Panc1 (cell line): ENCODE measurements at places on chromosomes 12 and 14.

DNA sequence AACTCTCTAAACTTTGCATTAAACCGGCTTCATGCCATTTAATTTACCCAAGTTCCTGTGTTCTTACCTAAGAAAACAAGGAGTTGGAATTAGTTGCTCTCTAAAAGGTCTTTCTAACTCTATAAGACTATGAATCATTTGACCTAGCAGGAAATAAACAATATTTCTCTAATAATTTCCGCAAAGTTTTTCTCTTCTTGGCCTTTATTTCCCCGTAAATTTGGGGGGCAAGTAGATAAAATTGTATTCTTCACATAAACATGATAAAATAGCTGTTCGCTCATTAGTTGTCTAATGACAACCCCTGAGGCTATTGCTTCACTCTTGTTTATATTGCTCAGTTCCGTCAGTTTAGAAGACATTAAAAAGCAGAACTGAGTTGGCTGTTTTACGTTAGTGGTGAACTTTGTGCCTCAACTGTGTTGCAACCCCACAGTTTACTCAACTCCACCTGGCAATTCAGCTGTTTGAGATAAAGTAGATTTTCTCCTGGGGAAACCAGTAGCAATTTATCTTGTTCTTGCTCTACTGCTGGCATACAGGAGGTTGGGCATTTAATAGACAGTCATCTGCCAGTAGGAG is 74.7 kb downstream of the BTG1 start:
- H3K27ac ChIP-seq = 0 out of 2 replicates have a peak overlapping the region, but pooled peaks have one; percentile 7
- H3K27me3 ChIP-seq = no peaks in the 10 kb centered on the region
- H3K36me3 ChIP-seq = no peaks in the 10 kb centered on the region
- DNase-seq = no peak

- no peaks in the 10 kb centered on the region for H3K4me1 ChIP-seq
- no peaks in the 10 kb centered on the region for H3K36me3 ChIP-seq
- no peak overlapping the region for H3K27ac ChIP-seq
- no peaks in the 10 kb centered on the region for H3K27me3 ChIP-seq
- peak; percentile 32 for DNase-seq
Measured at GRCh38 chr12:78470354-78471195, 394.0 kb upstream of the SYT1 start.

DNA sequence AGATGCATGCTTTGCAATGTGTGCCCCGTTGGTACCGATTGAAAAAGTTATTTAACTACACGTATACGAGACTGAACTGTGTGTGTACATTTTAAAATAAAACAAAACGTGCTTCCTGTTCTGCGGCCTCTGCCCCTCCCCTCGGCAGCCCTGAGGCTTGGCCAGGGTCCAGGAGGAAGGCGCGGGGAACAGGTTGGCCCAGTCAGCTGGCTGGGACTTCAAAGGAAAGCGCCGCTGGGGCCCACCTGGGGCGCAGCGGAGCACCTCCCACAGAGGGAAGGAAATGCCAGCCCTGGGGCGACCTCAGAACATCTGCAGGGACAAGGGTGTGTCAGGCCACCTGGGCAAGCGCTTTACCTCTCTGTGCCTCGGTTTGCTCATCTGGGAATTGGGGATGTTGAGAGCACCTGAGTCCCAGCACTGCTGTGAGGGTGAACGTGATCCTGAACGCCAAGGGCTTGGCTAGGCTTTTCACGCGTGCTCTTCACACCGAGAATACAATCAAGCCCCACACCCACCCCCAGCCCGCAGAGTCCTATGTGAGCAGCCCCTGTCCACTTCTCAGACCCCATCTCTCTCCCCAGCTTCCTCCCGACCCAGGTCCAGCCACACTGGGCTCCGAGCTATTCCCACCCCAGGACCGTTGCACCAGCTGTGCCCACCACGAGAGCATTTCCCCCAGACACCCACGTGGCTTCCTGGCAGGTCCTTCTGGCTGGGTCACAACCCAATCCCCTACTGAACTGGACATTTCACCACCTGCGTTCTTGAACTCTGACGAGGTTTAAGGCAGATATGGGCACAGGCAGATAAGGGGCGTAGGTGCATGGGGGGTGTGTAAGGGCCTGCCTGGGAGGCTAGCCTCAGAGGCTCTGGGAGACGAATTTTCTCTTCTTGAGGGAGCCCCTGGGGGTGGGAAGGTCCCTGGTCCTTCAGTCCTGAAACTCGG is 41.9 kb upstream of the NCOR2 start:
- DNase-seq = no peak
- H3K4me1 ChIP-seq = peaks cover 16% of the 10 kb centered on the region
- no peaks in the 10 kb centered on the region for H3K36me3 ChIP-seq
- no peak overlapping the region for H3K27ac ChIP-seq

- H3K27ac ChIP-seq = no peak overlapping the region
- H3K27me3 ChIP-seq = peaks cover 2% of the 10 kb centered on the region; the same call in 1 of the 2 replicates
- no peak overlapping the region for H3K4me3 ChIP-seq
- no peaks in the 10 kb centered on the region for H3K36me3 ChIP-seq
Measured at GRCh38 chr12:94561943-94562411, 88.4 kb downstream of the TMCC3 start.

- H3K4me3 ChIP-seq = peak overlapping the region; percentile 63
- no peak overlapping the region for H3K27ac ChIP-seq
- no peak for DNase-seq
- H3K36me3 ChIP-seq = no peaks in the 10 kb centered on the region; the same call in 1 of the 2 replicates
- H3K27me3 ChIP-seq = peaks cover 4% of the 10 kb centered on the region; the same call in 1 of the 2 replicates
- peaks cover 4% of the 10 kb centered on the region for H3K4me1 ChIP-seq
Measured at GRCh38 chr14:94173471-94173884, 644 bp upstream of the PPP4R4 start.

DNA sequence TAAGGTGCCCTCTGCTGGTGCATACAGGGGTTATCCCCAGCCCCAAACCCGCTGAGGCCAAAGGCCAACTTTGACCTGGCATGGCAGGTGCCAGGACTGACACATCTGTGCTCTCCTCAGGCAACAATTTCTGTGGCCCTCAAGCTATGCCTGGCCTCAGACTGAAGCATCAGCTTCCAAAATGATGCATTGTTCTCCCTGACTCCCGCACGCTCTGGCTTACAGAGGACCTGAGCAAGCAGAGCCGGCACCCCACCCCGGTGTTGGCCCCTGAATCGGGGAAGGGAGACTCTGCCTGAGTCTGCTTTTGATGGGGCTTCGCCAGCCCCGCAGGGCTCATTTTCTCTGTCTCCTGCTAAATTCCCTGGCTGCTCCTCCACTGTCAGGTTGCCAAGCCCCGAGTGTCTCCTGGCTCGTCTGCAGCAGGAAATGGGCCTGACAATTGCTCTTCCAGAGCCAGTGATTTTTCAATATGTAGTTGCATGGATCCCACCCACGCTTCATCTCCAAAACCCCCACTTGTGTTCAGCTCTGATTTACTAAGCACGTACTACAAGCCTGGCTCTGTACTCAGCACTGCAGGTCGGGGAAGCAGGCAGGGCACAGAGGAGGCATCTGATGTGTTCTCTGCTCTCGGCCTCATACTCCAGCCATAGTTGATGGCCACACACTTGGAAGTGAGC is 126.1 kb downstream of the SLC38A6 start:
- no peaks in the 10 kb centered on the region for H3K27me3 ChIP-seq
- H3K27ac ChIP-seq = no peak overlapping the region
- H3K4me1 ChIP-seq = peaks cover 7% of the 10 kb centered on the region; the same call in 1 of the 2 replicates
- H3K4me3 ChIP-seq = no peak overlapping the region
- H3K36me3 ChIP-seq = no peaks in the 10 kb centered on the region

- H3K4me1 ChIP-seq = peaks cover 8% of the 10 kb centered on the region
- no peak for DNase-seq
- no peaks in the 10 kb centered on the region for H3K27me3 ChIP-seq
- no peak overlapping the region for H3K27ac ChIP-seq
Measured at GRCh38 chr12:109770104-109770860, 56.7 kb downstream of the FAM222A start.

- no peak overlapping the region for H3K4me3 ChIP-seq
- DNase-seq = no peak
- no peak overlapping the region for H3K27ac ChIP-seq
Measured at GRCh38 chr12:118299791-118300460, 72.8 kb downstream of the TAOK3 start.

GRCh38 chr12:55679691-55680090 is 28.0 kb downstream of the ITGA7 start:
- no peaks in the 10 kb centered on the region for H3K36me3 ChIP-seq
- no peak for DNase-seq
- peaks cover 8% of the 10 kb centered on the region; the same call in 1 of the 2 replicates for H3K27me3 ChIP-seq
- H3K27ac ChIP-seq = no peak overlapping the region
- no peak overlapping the region for H3K4me3 ChIP-seq
- H3K4me1 ChIP-seq = peaks cover 5% of the 10 kb centered on the region; the same call in 1 of the 2 replicates

- H3K27me3 ChIP-seq = no peaks in the 10 kb centered on the region
- H3K27ac ChIP-seq = no peak overlapping the region
- no peaks in the 10 kb centered on the region for H3K4me1 ChIP-seq
- no peak for DNase-seq
- H3K4me3 ChIP-seq = no peak overlapping the region
- H3K36me3 ChIP-seq = no peaks in the 10 kb centered on the region
Measured at GRCh38 chr12:32148372-32148771, 41.7 kb downstream of the BICD1 start.

- no peaks in the 10 kb centered on the region for H3K36me3 ChIP-seq
- H3K27me3 ChIP-seq = 0 out of 2 replicates have a peak, but pooled peaks cover 2% of the 10 kb centered on the region
- no peaks in the 10 kb centered on the region for H3K4me1 ChIP-seq
- H3K27ac ChIP-seq = no peak overlapping the region
- no peak overlapping the region for H3K4me3 ChIP-seq
Measured at GRCh38 chr12:64883264-64884163, 59.1 kb downstream of the TBC1D30 start.

GRCh38 chr14:68817506-68818212 is 24.8 kb upstream of the ZFP36L1 start:
- peak overlapping the region; percentile 81; the same call in 1 of the 2 replicates for H3K27ac ChIP-seq
- DNase-seq = no peak
- no peaks in the 10 kb centered on the region for H3K27me3 ChIP-seq

DNA sequence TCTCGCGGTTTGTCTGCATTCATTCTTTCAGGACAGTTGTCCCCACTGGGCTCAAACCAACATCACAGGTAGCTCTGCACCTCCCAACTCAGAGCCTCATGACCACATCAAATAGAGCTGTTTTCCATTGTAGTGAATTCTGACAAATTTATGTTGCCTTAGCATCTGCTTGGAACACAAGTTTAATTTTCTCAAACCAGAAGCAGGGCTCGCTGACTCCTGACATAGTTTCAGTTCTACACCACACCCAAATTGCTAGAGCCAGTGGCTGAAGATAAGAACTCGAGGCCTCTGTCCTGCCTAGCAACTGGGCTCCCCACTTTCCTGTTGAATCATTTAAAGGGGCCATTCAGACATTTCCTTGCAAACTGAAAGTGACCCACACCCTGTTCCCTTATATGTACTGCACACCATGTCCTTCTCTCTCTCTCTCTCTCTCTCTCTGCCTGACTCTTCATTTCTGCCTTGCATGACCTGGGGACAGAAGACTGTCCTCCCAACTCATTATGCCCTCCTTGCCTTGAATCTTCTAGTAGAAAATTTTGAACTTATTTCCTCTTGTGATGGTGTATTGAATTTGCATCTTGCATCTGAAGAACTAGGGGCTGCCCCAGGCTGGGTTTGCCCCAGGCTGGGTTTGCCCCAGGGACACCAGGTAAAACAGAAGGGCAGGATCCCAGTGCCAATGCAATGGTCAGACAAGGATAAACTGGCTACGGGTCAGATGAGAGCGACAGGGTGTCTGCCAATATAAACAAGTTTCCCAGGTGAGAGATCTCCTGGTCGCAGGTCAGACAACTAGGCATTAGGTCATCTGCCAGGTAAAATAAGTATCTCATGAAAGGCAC is 9.7 kb upstream of the WSCD2 start:
- no peak overlapping the region for H3K27ac ChIP-seq
- H3K36me3 ChIP-seq = no peaks in the 10 kb centered on the region
- H3K4me1 ChIP-seq = no peaks in the 10 kb centered on the region

DNA sequence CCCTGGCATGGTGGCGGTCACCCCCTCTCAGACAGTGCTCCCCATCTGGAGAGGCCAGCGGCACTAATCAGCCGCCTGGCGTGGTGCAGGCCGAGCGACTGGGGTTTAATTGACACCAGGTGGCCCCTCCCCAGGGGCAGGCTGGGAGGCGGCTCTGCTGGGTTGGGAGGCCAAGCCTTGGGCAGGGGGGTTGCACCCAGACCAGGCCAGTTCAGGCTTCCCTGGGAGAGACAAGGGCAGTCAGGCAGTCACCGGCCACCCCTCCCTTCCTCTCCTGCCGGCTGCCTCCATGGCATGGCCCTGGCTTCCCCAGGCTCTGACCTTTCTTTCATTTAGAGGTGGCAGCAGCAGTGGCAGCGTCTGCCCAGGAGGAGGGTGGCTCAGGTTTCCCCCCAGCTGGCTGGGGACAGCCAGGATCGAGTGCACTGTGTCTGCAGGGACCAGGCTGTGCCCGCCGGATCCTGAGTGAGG is 78.1 kb upstream of the NOS1 start:
- H3K4me3 ChIP-seq = no peak overlapping the region
- H3K36me3 ChIP-seq = no peaks in the 10 kb centered on the region
- no peaks in the 10 kb centered on the region for H3K4me1 ChIP-seq
- no peak overlapping the region for H3K27ac ChIP-seq

DNA sequence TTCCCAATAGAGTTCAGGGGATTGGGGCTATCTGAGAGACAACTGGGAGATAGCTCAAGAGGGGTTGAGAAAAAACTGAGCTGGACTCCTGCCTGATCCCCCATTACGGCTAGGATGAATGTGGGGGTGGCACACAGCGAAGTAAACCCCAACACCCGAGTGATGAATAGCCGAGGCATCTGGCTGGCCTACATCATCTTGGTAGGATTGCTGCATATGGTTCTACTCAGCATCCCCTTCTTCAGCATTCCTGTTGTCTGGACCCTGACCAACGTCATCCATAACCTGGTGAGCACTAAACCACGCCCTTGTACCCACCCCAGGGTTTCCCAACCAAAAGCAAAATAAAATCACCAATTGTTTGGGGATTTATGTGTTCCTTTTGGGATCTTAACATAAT is 1.0 kb downstream of the ORMDL2 start:
- peaks cover 16% of the 10 kb centered on the region for H3K4me1 ChIP-seq
- DNase-seq = no peak
- H3K4me3 ChIP-seq = peak overlapping the region; percentile 100
- H3K27me3 ChIP-seq = no peaks in the 10 kb centered on the region

DNA sequence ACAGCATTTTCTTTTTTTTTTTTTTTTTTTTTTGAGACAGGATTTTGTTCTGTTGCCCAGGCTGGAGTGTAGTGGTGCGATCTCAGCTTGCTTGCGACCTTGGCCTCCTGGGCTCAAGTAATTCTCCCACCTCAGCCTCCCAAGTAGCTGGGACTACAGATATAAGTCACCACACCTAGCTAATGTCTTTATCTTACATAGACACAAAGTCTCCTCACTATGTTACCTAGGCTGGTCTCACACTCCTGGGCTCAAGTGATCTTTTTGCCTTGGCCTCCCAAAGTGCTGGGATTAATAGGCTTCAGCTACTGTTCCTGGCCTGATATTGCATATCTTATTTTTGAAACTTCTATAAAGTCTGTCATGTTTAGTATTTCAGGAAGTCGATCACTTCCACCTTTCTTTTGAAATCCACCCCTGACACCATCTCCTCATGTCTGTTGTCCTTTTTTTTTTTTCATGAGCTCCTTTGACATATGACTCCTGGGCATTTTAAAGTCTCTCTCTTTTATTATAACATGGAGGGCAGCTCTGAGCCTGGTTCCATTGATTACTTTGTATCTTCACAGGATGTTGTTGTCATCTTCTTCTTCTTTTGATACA is 5.9 kb upstream of the A2ML1 start:
- no peaks in the 10 kb centered on the region for H3K27me3 ChIP-seq
- no peak for DNase-seq
- no peak overlapping the region for H3K27ac ChIP-seq
